Kidney tubule cell (primary cell): ENCODE measurements at places on chromosomes 16 and 17.

- DNase-seq = peak; percentile 22
Observed at GRCh38 chr16:48511716-48512115, 98.3 kb downstream of the N4BP1 start.

DNA sequence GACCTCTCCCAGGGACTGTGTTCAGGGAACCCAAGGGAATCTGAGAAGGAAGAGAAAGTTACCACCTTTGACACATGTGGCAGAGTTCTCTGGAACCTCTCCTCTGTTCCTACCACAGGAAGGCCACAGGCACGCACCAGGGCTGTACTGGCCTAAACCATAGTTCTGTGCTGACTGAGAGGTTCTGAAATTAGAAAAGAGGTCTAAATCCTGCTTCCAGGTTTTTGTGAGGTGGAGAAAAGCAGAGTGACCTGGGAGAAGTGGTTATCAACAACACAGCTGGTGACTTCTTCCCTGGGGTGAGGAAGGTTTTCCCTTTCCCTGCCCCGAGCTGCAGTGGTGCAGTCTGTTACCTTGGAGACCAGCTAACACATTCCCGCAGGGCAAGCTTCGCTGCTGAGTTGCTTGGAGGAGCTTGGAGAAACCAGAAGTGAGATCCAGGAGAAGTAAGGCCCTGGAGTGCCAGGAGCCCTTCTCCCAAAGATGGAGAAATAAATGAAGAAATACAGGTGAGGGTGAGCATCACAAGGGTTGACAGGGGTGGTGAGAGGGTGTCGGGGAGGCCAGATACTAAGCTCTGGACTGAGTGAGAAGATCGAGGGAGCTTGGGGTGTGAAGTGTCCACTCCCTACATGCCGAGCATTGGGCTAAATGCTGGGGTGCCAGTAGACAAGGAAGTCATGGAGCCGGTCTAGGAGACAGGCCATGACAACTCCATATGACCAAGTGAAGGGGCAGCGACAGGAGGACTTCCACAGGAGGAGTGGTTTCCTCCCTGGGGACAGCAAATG lies at the start of gene VWA3A:
Gene VWA3A, plus strand, starts transcription at position 399 of the 791 bp plus-strand sequence. Its CDS starts 97 bp downstream, at position 496.
- peak; percentile 61 for DNase-seq

DNA sequence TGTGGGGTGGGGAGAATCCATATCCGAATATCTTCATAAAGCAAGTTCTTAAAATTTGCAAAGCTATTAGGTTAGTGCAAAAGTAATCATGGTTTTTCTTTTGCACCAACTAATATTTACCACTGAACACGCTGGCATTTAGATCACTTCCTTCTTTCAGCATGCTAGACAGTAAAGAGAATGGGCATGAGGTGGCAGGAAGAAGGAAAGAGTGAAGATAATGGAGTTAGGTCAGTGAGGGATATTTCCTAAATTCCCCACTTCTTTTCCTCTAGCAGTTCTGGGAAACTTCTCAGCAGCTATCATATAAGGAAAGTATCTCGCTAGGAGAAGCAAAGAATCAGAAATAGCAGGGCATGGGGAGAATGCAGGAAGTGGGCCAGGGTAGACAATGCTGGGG lies 39.0 kb downstream of the SLC6A4 start:
- no peak for DNase-seq

- DNase-seq = no peak
Observed at GRCh38 chr16:72902206-72902605, 145.7 kb downstream of the ZFHX3 start.

GRCh38 chr17:51057534-51057933 lies 63.1 kb downstream of the SPAG9 start:
- no peak for DNase-seq

GRCh38 chr16:82603784-82604411 lies 22.9 kb upstream of the CDH13 start:
- DNase-seq = peak; percentile 42

GRCh38 chr17:80991645-80992076 lies at the start of gene CHMP6:
TSS of gene CHMP6 (plus strand) at chr17:80991841. CDS start at chr17:80991919, 78 bp downstream.
- peak; percentile 79 for DNase-seq

- no peak for DNase-seq
Observed at GRCh38 chr17:75146592-75146991, 7.7 kb downstream of the JPT1 start.

- DNase-seq = no peak
Observed at GRCh38 chr17:45108595-45109521, 23.5 kb downstream of the PLCD3 start.

DNA sequence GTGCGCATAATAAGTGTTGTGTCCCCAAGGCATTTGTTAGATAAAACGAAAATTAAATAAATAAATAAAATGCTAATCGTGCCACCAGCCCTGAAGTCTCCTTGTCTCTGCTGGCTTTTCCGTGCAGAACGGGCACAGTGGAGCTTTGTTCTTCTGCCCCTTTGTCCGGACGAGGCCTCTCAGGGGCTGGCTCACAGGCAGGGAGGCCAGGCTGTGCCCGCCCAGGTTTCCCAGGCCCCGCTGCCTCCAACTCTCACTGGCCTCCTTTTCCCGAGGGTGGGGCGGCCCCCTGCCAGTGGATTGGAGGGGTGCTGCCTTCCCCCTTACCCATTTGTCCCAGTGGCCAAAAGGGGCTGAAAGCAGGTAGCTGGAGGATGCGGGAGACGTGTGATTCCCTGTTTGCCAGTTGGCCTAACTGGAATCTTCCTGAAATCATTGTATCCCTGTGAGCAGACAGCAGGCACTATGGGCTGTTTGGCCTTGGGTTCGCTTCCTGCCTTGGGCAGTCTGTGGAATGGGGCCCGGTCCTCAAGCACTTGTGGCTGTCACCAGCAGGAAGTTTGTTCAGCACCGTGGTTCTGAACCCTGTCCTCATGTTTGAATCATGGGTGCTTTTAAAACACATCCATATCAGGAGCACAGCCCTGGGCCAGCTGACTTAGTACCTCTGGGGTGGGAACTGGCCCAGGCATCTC lies 64.4 kb downstream of the KSR1 start:
- no peak for DNase-seq

GRCh38 chr16:64292953-64293352 lies 828.9 kb downstream of the CDH11 start:
- DNase-seq = no peak

DNA sequence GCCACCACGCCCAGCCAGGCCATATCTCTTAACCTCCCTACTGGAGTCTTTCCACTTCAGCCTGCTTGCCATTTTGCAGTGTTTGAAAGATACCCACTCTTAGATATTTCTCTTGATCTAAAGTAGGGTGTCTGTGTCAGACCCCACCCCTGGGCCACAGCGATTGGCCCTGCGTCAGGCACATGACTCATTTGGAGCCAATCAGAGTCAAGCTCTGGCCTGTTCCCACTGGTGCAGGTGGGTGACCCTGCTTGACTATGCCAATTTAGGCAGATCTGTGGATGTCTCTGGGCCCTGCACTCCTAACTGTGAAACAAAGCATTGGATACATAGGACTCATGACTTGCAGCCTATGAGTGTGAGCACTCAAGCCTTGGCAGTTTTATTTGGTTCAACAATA lies 27.6 kb downstream of the FOXL1 start:
- DNase-seq = no peak

GRCh38 chr16:11131706-11132105 lies 124.3 kb downstream of the SOCS1 start:
- no peak for DNase-seq

DNA sequence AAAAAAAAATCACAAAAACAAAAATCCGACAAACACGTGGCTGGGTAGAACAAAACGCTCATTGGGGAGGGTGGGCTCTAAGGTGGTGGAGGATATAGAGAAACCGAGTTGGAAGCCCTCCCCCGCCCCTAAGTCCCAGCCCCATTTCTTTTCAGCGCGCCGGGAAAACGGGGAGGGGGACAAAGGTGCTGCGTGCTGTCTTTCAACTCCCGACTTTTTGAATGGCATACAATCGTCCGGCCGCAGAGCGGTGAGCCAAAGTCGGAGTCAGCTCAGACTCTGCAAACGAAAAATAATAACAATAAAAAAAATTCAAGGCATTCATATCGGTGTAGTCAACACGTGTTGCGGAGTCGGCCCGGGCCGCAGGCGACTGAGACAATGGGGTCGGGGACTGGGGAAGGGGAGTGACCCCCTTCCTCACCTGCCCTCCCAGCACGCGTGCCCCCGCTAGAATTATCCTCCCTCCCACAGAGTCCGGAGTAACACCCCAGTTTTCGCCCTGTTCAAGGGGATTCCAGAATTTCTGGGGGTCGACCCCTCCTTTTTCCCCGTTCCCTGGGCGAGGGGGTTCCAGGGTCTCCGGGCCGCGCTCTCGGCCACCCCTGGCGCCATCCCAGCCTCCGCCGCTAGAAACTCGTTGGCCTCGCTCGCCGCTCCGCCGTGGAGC lies 1.7 kb upstream of the IGF2BP1 start:
- DNase-seq = no peak

DNA sequence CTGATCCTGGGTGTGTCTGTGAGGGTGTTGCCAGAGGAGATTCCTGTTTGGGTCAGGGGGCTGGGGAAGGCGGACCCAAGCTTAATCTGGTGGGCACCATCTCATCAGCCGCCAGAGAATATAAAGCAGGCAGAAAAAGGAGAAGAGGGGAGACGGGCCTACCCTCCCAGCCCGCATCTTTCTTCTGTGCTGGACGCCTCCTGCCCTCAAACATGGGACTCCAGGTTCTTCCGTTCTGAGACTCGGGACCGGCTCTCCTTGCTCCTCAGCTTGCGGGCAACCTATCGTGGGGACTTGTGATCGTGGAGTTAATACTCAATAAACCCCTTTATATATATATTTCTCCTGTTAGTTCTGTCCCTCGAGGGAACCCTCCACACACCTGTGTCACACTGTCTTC lies 64.5 kb downstream of the LMF1 start:
- DNase-seq = no peak

- no peak for DNase-seq
Observed at GRCh38 chr17:80693511-80693910, 148.9 kb downstream of the RPTOR start.

GRCh38 chr17:60901242-60901641 lies 223.6 kb downstream of the BCAS3 start:
- no peak for DNase-seq

- DNase-seq = peak; percentile 71
Observed at GRCh38 chr16:67430977-67431774, at the start of gene HSD11B2. TSS of gene HSD11B2 (plus strand) at chr16:67431121. CDS start at chr16:67431249, 128 bp downstream.

DNA sequence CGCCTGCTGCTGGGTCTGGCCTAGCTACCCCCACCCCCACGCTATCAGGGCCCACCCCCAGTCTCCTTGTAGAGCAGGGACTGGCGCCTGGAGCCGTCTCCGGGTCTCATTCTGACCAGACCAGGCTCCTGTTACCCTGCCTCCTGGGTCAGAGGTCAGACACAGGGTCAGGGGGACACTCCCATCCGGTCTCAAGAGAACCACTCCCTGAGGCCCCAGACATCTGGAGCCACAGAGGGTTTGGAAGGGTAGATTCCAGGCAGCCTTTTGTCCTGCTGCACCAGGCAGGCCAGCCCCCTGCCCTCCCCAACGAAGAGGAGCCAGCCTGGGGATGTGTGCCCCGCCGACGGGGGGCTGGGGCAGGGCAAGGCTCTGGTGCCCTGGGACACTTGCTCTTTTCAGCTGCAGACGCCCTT lies 944 bp upstream of the WFIKKN1 start:
- no peak for DNase-seq

GRCh38 chr16:53048139-53048915 lies 4.4 kb downstream of the CHD9NB start:
- no peak for DNase-seq

- DNase-seq = peak; percentile 96
Observed at GRCh38 chr17:17151962-17152361, 54.2 kb downstream of the PLD6 start.

- peak; percentile 83 for DNase-seq
Observed at GRCh38 chr17:36591434-36592315, at the start of gene DHRS11. TSS of gene DHRS11 (plus strand) at chr17:36591879. CDS start at chr17:36592010, 131 bp downstream.

GRCh38 chr16:8919934-8920462 lies 37.8 kb downstream of the LITAFD start:
- DNase-seq = no peak

DNA sequence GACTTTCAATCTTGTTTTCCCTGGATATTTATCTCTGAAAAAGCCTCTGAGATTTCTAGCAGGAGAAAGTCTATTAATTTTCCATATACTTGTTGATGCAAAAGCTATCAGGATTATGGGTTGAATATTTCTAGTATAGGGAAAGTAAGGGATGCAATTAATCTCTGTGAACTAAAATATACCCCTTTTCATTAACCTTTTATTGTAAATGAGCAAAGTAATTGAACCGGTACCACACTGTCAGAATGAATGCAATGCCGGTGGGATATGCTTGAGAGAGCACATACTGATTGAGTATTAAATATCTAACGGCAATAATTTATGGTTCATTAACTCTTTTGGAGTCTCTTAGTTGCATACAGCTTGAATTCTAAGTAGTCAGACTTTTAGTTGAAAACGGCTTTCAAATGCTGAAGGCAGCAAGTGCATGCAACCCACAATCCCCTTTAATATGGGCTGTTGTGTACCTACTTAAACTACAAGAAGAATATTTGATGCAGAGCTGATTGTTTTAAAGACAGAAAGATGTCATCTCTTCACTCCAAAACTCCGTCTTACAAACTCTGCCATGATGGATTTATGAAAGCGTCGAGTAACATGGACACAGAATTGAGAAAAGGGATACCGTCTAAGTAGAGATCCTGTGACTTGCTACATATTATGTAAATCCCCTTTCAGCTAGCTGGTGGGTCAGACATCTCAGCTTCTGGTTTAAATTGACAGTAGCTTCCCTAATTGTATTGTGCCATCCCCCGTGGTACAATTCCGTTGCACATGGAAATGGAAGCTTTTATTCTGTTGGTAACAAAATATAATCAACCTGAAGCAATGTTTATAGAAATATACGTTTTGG lies 141.3 kb upstream of the CDH8 start:
- DNase-seq = no peak

DNA sequence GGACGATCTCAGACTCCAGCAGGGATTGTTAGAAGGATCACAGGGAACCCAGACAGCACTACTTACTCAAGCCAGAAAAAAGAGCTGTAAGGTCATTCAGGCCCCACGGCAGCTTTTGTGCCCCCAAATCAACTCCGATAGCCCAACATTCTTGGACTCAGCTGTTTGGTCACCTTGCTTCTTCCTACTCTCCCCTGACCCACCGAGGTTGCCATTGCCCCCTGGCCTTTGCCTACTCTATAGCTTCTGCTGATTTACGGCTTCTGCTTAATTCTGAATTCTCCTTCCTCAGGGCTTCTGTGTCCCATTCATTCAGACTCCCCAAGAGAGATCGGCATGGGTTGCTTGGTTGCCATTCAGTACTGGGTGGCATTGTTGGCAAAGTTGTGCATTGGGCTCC lies 8.6 kb upstream of the ITPRIPL2 start:
- DNase-seq = no peak

DNA sequence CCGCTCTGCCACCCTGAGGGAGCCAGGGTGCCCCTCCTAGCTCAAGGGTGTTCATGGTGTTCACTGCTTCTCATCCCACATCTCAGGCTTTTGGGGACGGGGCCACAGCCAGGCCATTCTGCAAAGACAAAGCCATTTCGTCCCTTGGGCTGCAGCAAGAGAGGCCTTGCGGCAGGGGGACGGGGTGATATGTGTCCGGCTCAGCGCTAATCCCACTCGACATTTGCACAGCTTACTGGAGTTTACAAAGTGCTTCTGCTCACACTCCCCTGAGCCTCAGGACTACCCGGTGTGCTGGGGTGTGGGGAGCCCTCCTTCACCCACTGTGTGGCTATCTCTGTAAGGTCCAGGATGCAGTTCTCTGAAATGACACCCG lies 84.3 kb downstream of the RTN4RL1 start:
- DNase-seq = no peak
